Kidney (tissue), 22 donors: ENCODE measurements at places on chromosomes 16 and 17. TPM values are rescaled to one million over a fixed set of nuclear protein-coding genes. Genes with fewer than 3 reads are reported as not detected.

Gene CCL8
- not detected for total RNA-seq

Gene CES3
- 2.1 TPM for total RNA-seq

Gene LPCAT2
- total RNA-seq: 20.6 TPM

Gene ABCC3
- total RNA-seq: 156 TPM

Gene LRRC75A
- total RNA-seq: 2.5 TPM

DNA sequence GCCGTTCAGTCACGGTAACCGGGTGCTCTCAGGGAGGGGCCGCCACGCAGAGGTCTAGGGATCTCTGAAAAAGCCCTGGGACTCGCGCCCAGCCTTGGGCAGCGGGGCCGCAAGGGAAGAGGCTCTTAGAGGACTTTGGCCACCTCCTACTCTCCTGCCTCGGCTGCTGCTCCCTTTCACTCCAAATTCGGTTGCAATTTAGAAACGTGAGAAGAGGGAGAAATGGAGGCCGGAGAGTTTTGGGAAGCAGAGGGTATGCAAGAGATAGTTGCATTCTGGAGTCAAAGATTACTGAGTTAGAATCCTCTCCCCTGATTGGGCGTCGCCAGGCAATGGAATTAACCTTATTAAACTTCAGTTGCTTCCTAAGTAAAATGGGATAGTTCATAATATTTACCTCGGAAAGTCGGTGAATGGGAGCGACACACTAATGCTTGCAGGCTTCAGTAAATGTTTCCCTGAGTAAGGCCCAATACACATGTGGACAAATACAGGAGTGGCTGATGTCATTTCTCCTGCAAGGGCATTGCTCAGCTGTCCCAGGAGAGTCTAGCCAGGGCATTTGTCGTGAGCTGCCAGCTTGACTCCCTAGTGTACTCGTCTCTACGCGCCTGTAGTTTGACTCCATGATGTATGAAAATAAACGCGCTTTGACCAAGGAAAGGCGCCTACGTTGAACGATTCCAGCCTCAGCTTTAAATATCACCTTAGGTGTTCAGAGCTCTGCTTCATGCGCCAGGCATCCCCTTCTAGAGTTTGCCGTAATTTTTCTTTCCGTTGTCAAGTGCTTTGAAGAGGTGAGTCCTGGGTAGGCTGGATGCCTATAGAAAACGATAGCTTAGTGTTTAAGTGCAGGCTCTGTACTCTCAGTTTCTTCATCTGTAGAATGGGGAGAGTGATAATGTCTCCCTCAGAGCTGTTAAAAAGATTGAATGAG lies 667 bp downstream of the OGFOD1 start:
- H3K27me3 ChIP-seq: no peaks in the 10 kb centered on the region
- peak overlapping the region; percentile 68 for H3K27ac ChIP-seq
- peak; percentile 56 for DNase-seq
- peaks cover 19% of the 10 kb centered on the region for H3K4me1 ChIP-seq

GRCh38 chr17:82036634-82037091 lies 834 bp downstream of the DCXR start:
- H3K27me3 ChIP-seq: no peaks in the 10 kb centered on the region
- H3K27ac ChIP-seq: peak overlapping the region; percentile 99
- H3K36me3 ChIP-seq: no peaks in the 10 kb centered on the region
- no peak for DNase-seq

- H3K36me3 ChIP-seq: peaks cover 13% of the 10 kb centered on the region
- H3K4me1 ChIP-seq: peaks cover 3% of the 10 kb centered on the region
- H3K27me3 ChIP-seq: no peaks in the 10 kb centered on the region
- no peak for DNase-seq
- no peak overlapping the region for H3K27ac ChIP-seq
- no peak overlapping the region for H3K4me3 ChIP-seq
These were observed 15.9 kb downstream of the VEZF1 start for GRCh38 chr17:57972151-57972550.

DNA sequence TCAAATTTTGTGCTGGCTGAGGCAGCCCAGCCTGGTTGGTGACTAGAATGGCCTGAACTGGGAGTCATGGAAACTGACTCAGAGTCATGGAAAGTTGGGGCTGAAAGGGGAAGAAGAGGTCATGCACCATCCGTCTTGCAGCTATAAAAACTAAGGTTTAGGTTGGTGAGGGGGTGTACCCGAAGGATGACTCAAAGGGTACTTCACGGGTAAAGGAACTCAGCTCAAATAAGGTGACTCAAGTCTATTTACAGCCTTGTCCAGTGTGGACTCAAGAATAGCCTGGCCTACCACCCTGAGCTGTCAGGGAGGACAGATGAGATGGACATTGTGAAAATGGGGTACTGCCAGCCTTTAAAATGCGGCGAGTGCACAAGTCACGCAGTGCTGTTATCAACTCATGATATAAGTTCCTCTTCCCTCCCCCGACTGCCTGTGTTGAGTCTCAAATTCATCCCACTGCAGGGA lies 18.6 kb downstream of the CD300LB start:
- no peaks in the 10 kb centered on the region for H3K27me3 ChIP-seq
- no peak overlapping the region for H3K4me3 ChIP-seq
- DNase-seq: no peak

- no peak overlapping the region for H3K4me3 ChIP-seq
- H3K27me3 ChIP-seq: peaks cover 19% of the 10 kb centered on the region
- DNase-seq: peak; percentile 42
These were observed 6.8 kb downstream of the ACD start for GRCh38 chr16:67653128-67653788.

DNA sequence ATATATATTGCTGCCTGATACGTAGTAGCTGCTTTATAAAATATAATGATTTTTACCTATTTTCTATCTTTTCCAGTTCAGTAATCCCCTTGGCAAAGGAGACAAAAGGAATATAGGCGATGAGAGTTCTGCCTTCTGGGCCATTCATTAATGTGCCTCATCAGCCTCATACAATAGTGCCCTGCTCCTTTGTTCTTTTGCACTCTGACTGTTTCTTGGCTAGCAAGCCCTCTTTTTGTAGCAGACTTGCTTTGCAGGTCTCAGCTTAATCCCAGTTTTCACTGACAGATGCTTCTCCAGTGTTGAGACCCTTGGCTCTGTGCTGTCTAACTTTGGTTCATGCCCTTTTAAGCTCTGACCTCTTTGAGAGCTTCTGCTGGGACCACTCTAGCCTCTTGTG lies 10.4 kb downstream of the HSD17B2 start:
- DNase-seq: no peak
- no peaks in the 10 kb centered on the region for H3K36me3 ChIP-seq
- H3K27ac ChIP-seq: no peak overlapping the region
- H3K27me3 ChIP-seq: no peaks in the 10 kb centered on the region
- no peak overlapping the region for H3K4me3 ChIP-seq

GRCh38 chr17:879546-880442 lies 97.6 kb downstream of the MRM3 start:
- H3K27me3 ChIP-seq: no peaks in the 10 kb centered on the region
- H3K4me3 ChIP-seq: no peak overlapping the region
- peaks cover 6% of the 10 kb centered on the region for H3K4me1 ChIP-seq
- peak; percentile 87 for DNase-seq
- peak overlapping the region; percentile 32 for H3K27ac ChIP-seq

DNA sequence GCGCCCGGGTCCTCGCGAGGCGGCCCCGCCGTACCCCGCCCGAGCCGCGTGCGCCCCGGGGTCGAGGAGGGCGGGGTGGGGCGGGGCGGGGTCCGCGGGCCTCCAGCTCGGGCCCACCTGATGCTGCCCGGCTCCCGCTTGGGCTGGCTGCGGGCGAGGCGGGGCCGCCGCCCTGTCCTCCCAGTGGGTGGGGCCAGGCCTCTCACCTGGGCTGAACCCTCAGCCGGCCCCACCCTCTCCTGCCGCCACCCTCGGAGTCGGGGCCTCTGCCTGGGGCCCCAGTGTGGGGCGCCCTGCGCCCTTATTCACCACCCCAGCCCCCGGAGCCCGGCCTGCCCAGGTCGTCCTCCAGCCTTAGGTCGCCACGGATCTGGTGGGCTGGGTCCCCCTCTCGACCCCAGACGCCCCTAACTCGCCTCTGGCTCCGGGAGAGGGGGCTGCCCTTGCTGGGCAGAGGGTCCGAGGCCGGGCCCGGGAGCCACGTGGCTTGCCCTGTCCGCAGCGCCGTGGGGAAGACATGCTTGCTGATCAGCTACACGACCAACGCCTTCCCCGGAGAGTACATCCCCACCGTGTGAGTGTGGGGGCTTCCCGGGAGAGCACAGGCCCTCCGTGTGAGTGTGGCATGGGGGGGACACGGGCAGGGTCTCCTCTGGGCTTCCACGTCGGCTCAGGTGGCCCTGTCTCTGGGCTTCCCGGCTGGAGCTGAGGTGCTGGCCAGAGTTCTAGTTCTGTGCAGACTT lies 578 bp downstream of the RAC3 start:
- H3K4me3 ChIP-seq: no peak overlapping the region
- H3K27me3 ChIP-seq: no peaks in the 10 kb centered on the region
- H3K36me3 ChIP-seq: peaks cover 7% of the 10 kb centered on the region

DNA sequence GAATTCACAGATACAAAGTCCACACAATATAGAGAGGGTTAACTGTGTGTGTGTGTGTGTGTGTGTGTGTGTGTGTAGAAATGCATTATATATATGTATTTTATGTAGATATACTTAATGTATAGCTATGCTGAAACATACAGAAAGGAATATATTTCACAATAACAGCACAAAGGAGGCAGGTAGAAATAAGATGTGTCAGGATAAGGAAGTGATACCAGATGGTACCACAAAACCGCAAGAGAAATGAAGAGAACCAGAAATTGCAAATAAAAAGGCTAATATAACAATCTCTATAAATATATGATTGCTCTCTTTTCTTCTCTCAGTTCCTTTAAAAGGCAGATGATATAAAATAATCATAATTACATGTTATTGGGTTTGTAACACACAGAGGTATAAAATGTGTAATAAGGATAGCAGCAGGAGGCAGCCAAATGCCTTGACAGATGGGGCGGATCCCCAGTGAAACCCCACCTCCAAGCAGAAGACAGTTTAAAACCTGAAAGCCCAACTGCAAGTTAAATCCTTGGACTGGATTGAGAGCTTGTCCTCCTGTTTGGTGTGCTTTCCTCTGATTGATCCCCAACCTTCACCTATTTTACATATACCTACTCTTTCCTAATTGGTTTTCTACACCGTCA lies 365.4 kb upstream of the C16orf82 start:
- no peaks in the 10 kb centered on the region for H3K36me3 ChIP-seq
- no peaks in the 10 kb centered on the region for H3K27me3 ChIP-seq
- no peak overlapping the region for H3K4me3 ChIP-seq
- no peak overlapping the region for H3K27ac ChIP-seq
- H3K4me1 ChIP-seq: no peaks in the 10 kb centered on the region

GRCh38 chr17:82524540-82524939 lies 5.0 kb downstream of the FOXK2 start:
- peak; percentile 78 for DNase-seq
- peaks cover 14% of the 10 kb centered on the region for H3K4me1 ChIP-seq
- H3K27ac ChIP-seq: no peak overlapping the region

- H3K4me3 ChIP-seq: no peak overlapping the region
- no peaks in the 10 kb centered on the region for H3K36me3 ChIP-seq
- no peaks in the 10 kb centered on the region for H3K27me3 ChIP-seq
- no peaks in the 10 kb centered on the region for H3K4me1 ChIP-seq
These were observed 639.1 kb downstream of the WWOX start for GRCh38 chr16:78738557-78738956.

DNA sequence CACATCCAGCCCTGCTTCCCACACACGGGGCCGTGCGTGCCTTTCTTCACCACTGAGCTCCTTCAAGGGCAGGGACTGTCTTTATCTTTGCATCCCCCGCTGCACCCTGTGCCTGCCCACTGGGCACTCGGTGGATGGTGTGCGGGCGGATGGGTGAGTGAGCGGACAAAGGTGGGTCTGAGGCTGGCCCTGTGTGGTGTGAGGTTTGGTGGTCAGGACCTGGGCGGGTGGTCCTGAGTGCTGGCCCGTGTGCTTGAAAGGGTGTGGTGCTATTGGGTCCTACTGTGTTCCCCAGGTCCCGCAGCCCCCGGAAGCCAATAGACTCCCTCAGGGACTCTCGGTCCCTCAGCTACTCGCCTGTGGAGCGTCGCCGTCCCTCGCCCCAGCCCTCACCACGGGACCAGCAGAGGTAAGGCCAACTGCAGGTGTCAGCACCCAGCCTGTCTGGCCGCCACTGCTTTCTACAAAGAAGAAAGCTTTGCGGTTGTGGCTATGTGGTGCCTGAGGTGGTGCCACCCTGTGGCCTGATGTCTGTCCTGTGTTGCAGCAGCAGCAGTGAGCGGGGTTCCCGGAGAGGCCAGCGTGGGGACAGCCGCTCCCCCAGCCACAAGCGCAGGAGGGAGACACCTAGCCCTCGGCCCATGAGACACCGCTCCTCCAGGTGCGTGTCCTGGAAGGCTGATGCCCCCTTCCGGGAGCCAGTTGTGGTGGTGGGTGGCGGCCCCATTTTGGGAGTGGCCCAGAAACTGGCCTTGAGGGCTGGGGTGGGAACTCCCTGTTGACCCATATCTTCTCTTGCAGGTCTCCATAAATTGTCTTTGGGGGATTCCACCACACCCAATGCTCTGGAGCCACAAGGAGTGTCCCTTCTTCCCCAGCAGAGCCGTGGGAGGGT lies 6.8 kb downstream of the ELOB start:
- H3K27ac ChIP-seq: no peak overlapping the region
- no peaks in the 10 kb centered on the region for H3K4me1 ChIP-seq
- H3K4me3 ChIP-seq: no peak overlapping the region
- DNase-seq: no peak
- H3K27me3 ChIP-seq: no peaks in the 10 kb centered on the region
- no peaks in the 10 kb centered on the region for H3K36me3 ChIP-seq

GRCh38 chr16:20881503-20881878 lies 18.7 kb downstream of the DCUN1D3 start:
- peaks cover 15% of the 10 kb centered on the region for H3K4me1 ChIP-seq
- H3K27me3 ChIP-seq: no peaks in the 10 kb centered on the region
- no peaks in the 10 kb centered on the region for H3K36me3 ChIP-seq
- no peak for DNase-seq
- H3K4me3 ChIP-seq: no peak overlapping the region
- no peak overlapping the region for H3K27ac ChIP-seq

DNA sequence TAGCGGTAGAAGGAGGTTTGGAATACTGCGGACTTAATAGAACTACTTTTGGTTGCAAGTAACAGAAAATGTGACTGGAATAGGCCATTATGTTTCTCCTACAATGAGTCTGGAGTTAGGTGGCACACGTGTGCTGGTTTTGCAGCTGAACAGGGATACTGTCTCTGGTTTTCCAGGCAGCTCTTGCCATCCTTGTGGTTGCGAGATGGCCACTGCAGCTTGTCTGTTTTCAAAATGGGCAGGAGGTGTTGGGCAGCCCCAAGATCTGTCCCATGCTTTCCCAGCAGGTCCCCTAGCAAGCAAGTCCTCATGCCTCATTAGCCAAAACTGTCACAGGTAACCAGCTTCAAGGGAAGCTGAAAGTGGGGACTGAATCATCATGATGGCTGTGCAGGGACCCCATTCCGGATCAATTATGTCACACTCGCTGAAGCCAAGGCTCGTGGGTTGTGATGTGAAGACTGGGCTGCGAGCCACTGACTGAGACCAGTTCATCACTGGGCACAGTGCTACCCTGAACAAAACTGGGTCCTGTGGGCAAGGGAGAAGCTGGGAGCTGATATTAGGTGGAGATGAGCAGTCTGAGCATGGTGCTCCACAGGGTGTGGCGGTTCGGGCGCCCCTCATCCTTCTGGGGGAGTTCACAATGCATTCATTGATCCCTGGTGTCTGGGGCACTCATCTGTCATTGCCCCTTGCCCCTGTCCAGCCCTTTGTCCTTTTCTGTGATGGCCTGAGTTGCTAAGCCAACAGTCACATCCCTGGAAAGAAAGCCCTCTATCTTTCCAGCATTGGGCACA lies 82.1 kb downstream of the KSR1 start:
- no peak for DNase-seq
- no peak overlapping the region for H3K4me3 ChIP-seq
- H3K27me3 ChIP-seq: no peaks in the 10 kb centered on the region
